ENCODE measurements at places on chromosomes 12 and 14. TPM values are rescaled to one million over a fixed set of nuclear protein-coding genes. Genes with fewer than 3 reads are reported as not detected.
A peak's percentile ranks its signal among the peaks of the same experiment; 100 is the strongest.

DNA sequence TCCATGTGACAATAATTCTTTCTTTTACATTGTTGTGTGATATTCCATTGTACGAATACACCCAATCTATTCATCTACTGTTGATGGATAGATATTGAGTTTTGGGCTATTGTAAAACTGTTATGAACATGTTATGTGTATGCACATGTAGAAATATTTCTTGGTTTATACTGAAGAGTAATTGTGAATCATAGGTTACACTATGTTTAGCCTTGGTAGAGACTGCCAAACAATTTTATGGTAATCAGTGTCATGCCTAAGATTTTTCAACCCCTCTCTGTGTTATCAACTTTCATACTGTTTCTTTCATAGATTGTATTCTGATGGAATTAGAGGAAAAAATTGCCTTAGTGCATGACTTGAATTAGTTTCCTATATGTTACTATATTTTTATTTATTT is 39.5 kb downstream of the FRMD6 start:
- H3K27me3 ChIP-seq: no peaks in the 10 kb centered on the region
- H3K4me1 ChIP-seq: no peaks in the 10 kb centered on the region
- no peak overlapping the region for H3K4me3 ChIP-seq
- H3K27ac ChIP-seq: no peak overlapping the region

DNA sequence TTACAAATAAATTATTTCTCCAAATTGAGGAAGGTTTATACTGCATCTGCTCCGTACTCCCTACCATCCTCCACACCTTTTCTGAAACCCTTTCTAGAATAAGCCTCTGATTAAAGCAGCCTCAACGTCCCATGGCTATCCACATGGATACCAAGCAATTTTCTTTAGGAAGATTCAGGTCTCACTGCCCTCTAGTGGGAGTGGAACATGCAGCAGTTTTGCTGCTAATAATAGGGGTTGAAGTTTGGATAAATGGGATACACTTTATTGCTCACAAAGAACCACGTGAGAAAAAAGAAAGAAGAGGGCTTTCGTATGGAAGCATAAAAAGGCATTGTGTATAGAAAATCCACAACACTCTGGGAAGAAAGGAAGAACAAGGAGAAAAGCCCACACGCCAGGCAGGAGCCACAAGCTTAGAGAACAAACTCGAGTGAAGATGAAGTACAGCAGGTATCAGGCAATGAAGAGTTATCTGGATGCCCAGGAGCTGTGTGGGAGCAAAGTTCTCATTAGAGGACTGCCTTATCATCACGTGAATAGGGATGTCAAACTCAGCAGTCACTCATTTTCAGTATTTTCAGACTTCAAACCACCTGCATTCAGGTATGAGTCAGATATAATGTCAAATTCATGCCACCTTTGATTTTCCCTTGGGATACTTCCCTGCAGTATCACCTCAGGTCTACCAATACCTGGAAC is 45.8 kb downstream of the CCER1 start:
- H3K27me3 ChIP-seq: peaks cover 2% of the 10 kb centered on the region
- H3K27ac ChIP-seq: no peak overlapping the region
- H3K4me1 ChIP-seq: no peaks in the 10 kb centered on the region
- peak; percentile 5 for DNase-seq
- no peaks in the 10 kb centered on the region for H3K36me3 ChIP-seq

DNA sequence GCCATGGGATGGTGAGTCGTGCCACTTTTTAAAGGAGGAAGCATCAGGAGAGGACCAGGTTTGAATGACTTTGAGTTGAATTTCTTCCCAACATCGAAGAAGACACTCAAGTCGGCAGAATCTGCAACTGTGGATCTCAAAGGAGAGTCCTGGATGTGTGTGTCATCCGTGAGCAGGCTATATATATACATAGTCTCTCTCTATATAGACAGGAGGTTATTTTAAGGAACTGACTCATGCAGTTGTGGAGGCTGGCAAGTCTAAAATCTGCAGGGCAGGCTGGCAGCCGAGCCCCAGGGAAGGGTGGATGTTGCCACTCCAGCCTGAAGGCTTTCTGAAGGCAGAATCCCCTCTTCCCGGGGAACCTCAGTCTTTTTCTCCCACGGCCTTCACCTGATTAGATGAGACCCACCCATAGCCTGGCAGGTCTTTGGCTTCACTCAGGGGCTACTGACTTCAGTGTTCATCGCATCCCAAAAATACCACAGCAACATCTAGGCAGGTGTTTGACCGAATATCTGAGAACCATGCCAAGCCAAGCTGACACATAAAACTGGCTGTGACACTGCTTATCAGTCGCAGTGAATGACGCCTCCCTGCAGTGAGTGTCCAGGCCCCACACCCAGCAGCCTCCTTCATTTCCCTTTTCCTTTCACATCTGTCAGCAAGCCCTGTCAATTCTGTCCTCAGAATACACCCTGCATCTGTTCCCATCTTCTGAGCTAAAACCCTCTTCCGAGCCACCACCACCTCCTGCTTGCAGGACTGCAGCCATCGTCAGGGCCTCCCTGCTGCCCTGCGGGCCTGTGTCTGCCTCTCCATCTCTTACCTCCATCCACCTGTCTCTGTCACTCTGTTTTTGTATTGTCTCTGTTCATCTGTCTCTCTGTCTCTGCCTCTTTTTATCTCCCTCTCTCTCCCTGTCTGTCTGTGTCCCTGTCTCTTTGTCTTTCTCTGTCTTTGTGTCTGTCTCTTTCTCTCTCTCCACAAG is 54.0 kb downstream of the ZNF664 start:
- no peaks in the 10 kb centered on the region for H3K36me3 ChIP-seq
- H3K4me3 ChIP-seq: no peak overlapping the region
- DNase-seq: no peak
- no peaks in the 10 kb centered on the region for H3K4me1 ChIP-seq
- H3K27ac ChIP-seq: no peak overlapping the region

The NFE2 gene
- not detected for total RNA-seq

DNA sequence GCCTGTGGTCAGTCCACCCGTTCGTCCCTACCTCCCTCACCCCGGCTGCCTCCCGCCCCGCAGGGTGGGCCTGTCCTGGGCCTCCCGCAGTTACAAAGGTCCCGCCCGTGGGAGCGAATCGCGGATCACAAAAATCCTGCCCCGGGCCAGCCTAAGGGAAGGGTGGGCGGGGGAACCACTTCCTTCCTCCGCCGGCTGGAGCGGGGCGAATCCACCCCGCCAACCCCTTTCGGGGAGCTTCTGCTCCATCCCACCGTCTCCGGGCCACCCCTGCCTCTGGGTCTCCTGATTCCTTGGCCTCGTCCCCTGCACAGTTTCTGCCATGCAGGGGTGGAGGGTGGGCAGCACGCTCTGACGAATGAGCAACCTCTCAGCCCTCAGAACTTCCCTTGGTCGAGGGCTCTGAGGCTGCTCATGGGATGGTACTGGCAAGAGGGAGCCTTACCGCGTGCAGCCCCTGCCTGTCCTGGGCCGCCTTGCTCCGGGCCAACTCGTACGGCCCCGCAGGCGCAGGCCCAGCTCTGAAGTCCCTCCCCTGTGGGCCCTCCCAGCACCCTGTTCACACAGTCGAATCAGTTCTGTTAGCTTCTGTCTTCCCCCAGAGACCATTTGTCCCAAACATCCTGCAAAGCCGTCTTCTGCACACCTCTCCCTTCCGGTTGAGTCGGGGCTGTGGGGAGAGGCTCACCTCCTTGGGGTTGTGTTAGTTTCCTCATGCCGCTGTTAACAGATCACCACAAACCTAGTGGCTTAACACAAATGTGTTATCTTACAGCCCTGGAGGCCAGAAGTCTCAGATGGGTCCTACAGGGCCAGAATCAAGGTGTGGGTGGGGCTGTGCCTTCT is 589 bp upstream of the HVCN1 start:
- H3K27ac ChIP-seq: peak overlapping the region; percentile 89
- H3K4me1 ChIP-seq: peaks cover 30% of the 10 kb centered on the region
- H3K36me3 ChIP-seq: peaks cover 6% of the 10 kb centered on the region

DNA sequence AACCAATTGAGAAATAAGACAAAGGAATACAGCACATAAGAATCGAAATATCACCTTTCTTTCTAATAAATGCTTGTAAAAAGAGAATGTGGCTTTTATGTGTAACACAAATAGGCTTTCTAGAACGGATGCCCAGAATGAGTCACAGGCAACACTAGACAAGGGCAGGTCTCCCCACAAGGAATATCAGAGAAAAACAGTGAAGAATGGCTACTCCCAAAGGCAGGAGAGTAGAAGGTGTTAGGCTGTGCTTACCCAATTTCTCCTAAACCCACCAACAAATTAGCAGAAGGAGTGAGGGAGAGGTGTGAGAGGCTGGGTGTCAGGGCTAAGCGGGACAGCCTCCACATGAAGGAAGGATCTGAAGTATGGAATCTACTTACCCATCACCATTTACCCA is 55.2 kb downstream of the GALNT4 start:
- no peaks in the 10 kb centered on the region for H3K27me3 ChIP-seq
- H3K27ac ChIP-seq: peak overlapping the region; percentile 62
- peak; percentile 30 for DNase-seq
- peaks cover 53% of the 10 kb centered on the region for H3K4me1 ChIP-seq
- H3K4me3 ChIP-seq: no peak overlapping the region

GRCh38 chr14:96256407-96256806 is 397 bp downstream of the BDKRB1 start:
- H3K36me3 ChIP-seq: no peaks in the 10 kb centered on the region
- DNase-seq: no peak
- H3K27ac ChIP-seq: no peak overlapping the region
- no peak overlapping the region for H3K4me3 ChIP-seq
- no peaks in the 10 kb centered on the region for H3K4me1 ChIP-seq
- peaks cover 15% of the 10 kb centered on the region for H3K27me3 ChIP-seq

The LIN7A gene
- total RNA-seq: not detected

The E2F7 gene
- total RNA-seq: 6.0 TPM

DNA sequence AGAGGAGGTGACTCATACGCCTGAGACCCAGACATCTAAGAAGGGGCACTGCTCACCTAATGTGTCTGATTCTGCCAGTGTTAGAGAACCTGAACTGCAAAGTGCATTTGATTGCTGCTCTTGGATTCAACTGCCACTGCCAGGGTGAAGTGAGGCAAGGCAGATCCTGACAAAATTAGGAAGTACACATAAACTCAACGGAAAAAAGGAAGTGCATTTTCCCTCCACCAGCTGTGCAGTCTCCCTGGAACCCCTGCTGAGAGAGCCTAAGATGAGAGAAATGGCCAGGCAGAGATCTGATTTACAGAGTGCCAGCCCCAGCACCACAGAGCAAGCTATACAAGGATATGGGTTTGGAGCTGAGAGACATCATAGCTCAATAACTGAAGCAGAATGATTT is 215.3 kb downstream of the SEC23A start:
- no peaks in the 10 kb centered on the region for H3K36me3 ChIP-seq
- H3K27ac ChIP-seq: no peak overlapping the region
- peaks cover 9% of the 10 kb centered on the region for H3K27me3 ChIP-seq
- DNase-seq: no peak
- H3K4me1 ChIP-seq: no peaks in the 10 kb centered on the region

The IL31 gene
- total RNA-seq: 2.1 TPM

DNA sequence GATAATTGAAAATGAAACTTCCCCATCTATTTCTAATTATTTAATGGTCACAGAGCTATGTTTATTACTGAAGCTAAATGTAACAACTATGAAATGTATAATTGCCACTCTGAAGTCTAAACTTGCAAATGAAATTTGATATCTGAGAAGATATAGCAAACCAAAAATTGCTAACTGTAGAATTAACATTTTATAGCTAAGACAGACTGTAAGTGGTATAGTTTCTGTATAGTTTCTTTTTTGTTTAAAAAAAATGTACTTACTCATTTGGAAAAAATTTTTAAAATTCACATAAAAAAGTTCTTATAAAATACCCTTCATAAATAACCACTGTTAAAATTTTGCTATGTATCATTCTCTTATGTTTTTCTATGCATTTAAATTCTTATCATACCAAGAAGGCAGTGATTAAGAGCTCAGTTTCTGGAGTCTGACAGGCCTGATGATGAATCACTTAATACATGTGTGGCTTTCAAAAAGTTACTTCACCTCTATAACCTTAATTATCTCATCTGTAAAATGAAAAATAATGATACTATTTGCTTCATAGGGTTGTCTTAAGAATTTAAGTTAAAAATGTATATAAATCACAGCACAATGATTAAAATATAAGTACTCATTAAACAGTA is 214.7 kb upstream of the GARIN2 start:
- no peak overlapping the region for H3K4me3 ChIP-seq
- peaks cover 6% of the 10 kb centered on the region for H3K36me3 ChIP-seq
- peaks cover 2% of the 10 kb centered on the region for H3K4me1 ChIP-seq
- H3K27me3 ChIP-seq: no peaks in the 10 kb centered on the region

The CLEC9A gene
- not detected for total RNA-seq

DNA sequence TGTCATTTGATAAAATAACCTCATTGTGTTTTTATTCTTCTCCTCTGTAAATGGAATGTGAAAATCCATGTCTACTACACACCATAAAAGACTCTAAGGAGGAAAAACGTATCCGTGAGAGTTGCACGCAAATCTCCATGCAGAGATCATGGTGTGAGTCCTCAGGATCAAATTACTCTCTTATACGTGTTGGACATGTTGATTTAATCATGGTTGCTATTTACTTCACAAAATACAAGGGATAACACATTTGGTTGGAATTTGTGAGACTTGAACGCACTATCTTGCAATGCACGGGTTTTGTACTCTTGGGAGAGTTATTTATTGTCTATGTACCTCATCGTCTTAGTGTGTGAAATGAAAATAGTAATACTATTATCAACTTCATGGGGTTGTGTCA is 128.0 kb upstream of the RASSF8 start:
- H3K27me3 ChIP-seq: peaks cover 2% of the 10 kb centered on the region
- no peaks in the 10 kb centered on the region for H3K4me1 ChIP-seq
- H3K4me3 ChIP-seq: no peak overlapping the region
- no peak for DNase-seq

- DNase-seq: peak; percentile 50
- H3K36me3 ChIP-seq: peaks cover 1% of the 10 kb centered on the region
- no peak overlapping the region for H3K27ac ChIP-seq
- no peak overlapping the region for H3K4me3 ChIP-seq
- H3K4me1 ChIP-seq: peaks cover 23% of the 10 kb centered on the region
Observed at GRCh38 chr12:49838973-49839633, 3.8 kb downstream of the BCDIN3D start.

The ZBTB42 gene
- total RNA-seq: 2.0 TPM

DNA sequence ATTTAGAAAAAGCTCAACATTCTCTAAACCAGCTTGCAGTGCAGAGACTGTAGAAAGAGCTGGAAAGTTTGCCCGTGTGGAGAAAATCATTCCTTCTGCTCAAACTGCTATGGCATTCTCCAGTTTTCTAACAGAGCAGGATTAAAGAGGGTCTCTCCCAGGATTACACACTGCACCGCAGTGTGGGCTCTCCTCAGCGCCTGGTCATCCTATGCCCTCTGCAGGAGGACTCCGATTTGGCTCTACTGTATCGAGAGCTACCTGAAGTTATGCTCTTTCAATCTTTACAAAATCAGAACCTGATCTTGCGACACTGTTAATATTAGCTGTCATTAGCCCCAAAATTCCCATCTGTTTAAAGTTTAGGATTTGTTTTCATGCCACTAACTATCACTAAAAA is 33.0 kb downstream of the BHLHE41 start:
- no peak for DNase-seq
- H3K4me3 ChIP-seq: no peak overlapping the region
- no peaks in the 10 kb centered on the region for H3K27me3 ChIP-seq
- H3K27ac ChIP-seq: no peak overlapping the region
- H3K4me1 ChIP-seq: no peaks in the 10 kb centered on the region
